ENCODE measurements at places on chromosomes 11 and 22. TPM values are rescaled to one million over a fixed set of nuclear protein-coding genes. Genes with fewer than 3 reads are reported as not detected.

GRCh38 chr22:48740086-48740730 is 1087.5 kb downstream of the BRD1 start:
- DNase-seq: no peak

Gene TRIM6
- 5.7 TPM for polyA plus RNA-seq

Gene CYTH4
- polyA plus RNA-seq: 4.5 TPM

Gene APOL6
- polyA plus RNA-seq: 7.4 TPM

- DNase-seq: no peak
Observed at GRCh38 chr11:133525976-133526375, 6.3 kb downstream of the OPCML start.

Gene NCAPH2
- polyA plus RNA-seq: 54.8 TPM

DNA sequence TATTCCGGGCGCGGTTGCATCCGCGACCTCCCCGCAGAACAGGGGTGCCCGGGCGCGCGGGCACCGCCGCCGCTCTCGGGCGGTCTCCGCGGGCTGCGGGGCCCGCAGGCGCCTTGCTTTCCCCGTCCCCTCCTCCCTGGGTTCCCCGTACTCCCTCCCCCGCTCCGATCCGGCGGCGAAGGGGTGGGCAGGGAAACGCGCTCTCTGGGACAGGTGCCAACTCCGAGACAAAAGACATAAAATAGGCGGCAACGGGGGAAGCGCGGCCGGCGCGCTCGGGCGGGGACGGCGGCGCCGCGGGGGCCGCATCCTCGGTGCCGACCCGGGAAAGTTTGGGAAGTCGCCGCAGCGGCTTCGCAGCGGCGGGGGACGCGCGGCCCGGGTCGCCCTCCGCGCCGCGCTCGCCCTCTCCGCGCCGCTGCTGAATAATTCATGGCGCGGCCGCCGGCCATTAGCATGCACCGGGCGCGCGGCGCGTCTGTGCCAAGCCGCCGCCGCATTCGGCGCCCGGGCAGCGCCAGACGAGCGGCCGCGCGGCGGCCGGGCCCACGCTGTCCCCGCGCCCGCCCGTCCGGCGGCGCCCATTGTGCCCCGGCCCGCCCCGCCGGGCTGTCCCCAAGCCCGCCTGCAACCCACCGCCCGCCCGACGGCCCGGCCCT is 78.7 kb upstream of the PPARA start:
- DNase-seq: peak; percentile 94

GRCh38 chr11:1012740-1013630 is 23.5 kb downstream of the MUC6 start:
- DNase-seq: no peak
